ENCODE measurements at places on chromosomes 6 and 20.

DNA sequence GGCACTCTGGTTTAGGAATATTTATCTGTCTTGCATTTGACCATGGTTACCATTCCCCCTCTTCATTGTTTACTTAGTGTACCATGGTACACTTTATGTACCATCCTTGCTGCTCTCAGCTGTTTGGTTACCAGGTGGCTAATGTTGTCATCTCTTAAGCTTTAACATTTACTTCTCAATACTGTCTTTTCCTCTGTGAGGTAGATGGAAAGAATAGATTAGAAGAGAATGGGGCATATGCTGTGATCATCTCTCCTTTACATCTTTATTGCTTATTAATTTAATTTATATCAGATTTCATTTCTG, 109.2 kb downstream of the NCOA3 start:
- no peak for DNase-seq

- DNase-seq = no peak
These were observed 11.6 kb downstream of the TNFAIP3 start for GRCh38 chr6:137878486-137879285.

- no peak for DNase-seq
These were observed 92.5 kb downstream of the B3GAT2 start for GRCh38 chr6:70864401-70864800.

- DNase-seq = peak; percentile 28
These were observed 7.4 kb downstream of the SLC52A3 start for GRCh38 chr20:760751-761417.

DNA sequence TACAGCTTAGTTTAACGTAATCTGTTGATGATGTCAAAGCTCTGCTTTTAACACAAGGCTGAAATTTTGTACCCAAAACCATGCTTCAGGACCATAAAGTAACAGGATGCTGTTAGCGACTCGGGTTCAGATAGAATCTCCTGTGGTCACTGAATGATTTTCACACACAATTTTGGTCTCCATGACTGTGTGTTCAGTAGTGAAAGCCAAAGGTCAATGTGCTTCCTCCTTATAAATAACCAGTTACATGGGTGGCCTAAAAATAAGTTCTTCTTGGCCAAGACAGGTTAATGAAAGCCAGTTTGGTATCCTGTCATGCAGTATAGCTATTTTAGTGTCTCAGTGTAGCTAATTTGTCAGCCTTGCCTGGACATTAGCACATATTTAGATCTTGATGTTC, 19.1 kb upstream of the LOC128125822 start:
- no peak for DNase-seq

DNA sequence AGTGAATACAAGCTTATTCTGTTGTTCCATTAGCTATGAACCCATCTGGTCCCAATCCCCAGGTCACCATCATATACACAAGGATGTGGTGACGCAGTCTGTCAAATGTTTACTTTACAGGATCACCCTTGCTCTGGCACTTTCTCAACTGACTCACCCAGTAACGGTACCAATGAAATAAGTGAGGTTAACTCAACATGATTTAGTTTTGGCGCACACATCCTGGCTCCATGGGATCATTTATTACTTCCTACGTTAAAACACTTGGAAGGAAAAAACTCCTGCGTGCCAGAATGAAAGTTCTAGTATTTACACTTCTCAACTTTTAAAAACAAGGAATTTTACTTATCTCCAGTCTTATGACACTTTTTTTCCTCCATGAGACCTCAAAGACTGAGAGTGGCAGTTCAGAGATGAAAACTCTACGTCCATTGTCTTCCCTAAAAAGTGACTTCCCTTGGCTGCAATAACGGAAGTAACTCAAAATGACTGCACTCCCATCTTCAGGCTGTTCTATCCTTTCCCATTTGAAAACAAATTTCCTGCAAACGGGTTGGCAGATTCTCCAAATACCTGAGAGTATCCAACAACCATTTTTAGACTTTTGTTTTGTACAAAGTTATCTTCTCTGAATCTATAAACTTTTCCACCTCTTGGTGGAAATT, 15.9 kb downstream of the AGPAT4 start:
- peak; percentile 77 for DNase-seq

- no peak for DNase-seq
These were observed 20.3 kb downstream of the GTPBP2 start for GRCh38 chr6:43608807-43609206.

- peak; percentile 47 for DNase-seq
These were observed 33.2 kb downstream of the ANKS1A start for GRCh38 chr6:34922177-34922663.

- no peak for DNase-seq
These were observed 121.7 kb downstream of the BCAS1 start for GRCh38 chr20:53948383-53949318.

DNA sequence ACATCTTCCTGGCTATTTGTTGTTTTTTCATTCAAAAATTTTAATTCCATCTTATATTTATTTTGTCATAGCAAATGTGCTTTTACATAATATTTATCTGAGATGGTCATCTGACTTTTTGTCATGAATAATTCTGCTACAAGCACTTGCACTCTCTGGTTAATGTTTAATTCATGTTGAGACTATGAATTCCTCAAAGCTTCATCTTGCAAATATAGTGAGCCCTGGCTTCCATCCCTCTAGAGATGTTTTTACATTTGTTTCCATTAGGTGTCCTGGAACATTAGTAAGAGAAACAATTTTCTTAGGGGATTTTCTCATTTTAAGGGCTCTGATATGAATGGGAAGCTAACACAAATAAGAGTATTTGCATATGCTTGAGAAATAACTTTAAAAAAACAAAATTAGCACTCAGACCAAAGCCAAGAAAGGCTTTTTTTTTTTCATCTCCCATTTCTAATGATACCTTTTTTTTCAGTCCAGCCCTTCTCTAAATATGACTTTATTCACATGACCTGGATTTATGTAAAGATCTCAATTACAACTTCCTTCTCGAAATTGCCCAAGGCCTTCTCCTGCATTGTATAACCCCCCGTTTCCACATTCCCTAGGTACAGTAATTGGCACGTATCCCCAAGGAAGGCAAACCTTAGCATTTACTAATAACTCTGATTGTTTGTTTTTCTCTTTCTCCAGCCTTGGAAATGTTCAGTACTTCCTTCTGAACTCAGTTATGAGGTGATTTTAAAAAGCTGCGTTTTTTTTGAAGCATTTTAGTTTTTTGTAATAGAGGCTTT, 797.0 kb upstream of the GJE1 start:
- DNase-seq = no peak

- DNase-seq = no peak
These were observed 923 bp downstream of the GMDS start for GRCh38 chr6:2244261-2245102.

- no peak for DNase-seq
These were observed 370.1 kb downstream of the THBS2 start for GRCh38 chr6:168883410-168884049.

DNA sequence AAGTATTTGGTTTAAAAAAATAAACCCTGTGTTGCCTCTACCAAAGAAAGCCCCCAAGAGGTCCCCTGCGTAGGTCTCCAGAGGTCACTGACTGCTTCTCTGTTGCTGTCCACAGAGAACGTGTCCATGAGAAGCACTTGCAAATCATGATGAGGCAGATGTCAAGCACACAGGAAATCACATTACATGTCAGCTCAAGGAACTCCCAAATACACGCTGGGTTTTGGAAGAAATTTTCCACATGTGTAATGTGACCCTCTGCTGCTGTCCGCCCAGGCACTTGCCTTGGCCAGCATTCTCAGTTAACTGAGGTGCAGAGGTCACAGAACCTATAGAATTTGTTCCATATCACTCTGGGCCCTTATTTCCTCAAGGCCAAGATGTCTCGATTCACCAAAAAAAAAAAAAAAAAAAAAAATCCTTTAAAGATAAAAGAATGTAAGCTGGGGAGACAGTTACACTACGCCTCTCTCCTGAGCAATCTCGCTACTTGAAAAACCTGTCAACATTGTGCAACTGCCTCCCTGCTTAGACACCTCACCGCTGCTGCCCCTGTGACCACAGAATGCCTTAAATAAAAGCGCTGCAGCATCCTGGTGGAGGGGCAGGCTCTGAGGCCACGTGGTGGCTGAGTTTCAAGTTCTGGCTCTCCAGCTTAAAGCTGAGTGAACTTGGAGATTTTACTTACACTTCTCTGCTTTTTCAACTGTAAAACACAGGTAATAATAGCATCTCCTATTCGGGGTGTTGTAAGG, 42.3 kb downstream of the SLC22A23 start:
- no peak for DNase-seq

DNA sequence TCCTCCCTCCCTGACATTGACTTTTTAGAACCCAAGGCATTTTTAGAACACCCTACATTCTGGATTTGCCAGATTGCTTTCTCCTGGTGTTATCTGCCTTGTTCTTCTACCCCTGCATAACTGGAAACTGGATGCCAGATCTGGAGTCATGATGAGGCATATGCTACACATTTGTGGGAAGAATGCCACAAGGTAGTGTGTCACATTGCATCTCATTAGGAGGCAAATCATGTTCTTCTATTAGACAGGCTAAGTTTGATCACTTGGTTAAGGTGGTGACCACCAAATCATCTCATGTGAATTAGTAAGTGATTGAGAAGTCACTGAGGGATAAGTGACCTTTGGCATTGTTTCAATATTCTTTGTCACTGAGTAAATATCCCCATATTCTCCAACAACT, 12.9 kb upstream of the NKX2-2 start:
- DNase-seq = no peak

- no peak for DNase-seq
These were observed 131.7 kb downstream of the ARHGAP18 start for GRCh38 chr6:129578315-129578714.

- no peak for DNase-seq
These were observed 92.6 kb upstream of the PREP start for GRCh38 chr6:105495515-105495914.

DNA sequence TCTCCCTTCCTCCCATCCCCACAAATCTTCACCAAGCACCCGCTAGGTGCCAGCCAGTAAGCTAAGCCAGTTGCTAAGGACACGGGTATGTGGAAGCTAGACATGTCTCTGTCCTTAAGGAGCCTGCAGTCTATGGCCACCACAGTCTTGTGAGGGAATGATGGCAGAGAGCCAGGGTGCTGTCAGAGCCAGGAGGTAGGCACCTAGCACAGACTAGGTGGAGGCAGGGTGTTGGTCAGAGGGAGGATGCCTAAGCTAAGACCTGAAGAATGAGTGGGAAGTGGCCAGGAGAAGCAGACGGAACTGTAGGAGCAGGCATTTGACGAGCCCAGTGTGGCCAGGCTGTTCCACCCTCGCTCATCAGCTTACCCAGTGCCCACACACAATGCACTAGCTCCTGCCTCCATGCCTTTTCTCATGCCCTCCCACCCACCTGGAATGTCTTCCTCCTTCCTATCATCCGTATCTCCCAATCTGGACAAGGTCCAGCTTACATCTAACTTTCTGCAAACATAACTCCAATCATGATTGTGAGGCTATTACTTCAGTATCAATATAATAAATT, 125.6 kb downstream of the FOXC1 start:
- DNase-seq = no peak

GRCh38 chr6:18242062-18242851, 22.1 kb downstream of the DEK start:
- peak; percentile 87 for DNase-seq

DNA sequence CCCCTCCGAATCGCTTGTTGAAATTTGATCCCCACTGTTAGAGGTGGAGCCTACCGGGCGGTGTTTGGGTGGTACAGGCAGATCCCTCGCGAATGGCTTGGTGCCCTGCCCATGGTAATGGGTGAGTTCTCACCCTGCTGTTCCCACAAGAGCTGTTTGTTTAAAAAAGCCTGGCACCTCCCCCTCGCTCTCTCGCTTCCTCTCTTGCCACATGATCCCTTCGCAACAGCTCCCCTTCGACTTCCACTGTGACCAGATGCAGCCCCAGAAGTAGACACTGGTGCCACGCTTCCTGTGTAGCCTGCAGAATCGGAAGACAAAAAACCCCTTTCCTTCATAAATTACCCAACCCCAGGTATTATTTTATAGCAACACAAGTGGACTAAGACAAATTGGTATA, 292.2 kb upstream of the QKI start:
- DNase-seq = no peak

DNA sequence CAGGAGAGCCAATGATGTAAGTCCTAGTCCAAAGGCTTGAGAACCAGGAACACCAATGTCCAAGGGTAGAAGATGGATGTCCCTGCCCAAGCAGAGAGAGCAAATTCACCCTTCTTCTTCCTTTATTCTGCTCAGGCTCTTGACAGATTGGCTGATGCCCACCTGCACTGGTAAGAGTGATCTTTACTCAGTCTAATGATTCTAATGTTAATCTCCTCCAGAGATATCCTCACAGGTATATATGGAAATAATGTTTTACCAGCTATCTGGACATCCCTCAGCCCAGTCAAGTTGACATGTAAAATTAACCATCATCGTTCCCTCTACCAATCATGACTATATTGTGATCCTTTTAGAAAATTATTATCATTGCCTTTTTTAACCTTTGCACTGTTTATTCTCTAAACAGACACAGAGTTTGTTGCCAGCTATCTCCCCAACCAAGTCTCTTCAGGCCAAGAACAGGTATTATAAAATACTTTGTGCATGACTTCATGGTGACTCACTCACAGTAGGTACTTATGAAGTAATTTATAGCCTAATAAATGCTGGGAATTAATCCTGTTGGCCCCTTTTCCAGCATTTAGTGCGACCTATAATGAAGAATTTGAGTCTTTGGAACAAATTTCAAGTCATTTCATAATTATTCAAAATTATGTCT, 26.2 kb upstream of the TSHZ2 start:
- no peak for DNase-seq

DNA sequence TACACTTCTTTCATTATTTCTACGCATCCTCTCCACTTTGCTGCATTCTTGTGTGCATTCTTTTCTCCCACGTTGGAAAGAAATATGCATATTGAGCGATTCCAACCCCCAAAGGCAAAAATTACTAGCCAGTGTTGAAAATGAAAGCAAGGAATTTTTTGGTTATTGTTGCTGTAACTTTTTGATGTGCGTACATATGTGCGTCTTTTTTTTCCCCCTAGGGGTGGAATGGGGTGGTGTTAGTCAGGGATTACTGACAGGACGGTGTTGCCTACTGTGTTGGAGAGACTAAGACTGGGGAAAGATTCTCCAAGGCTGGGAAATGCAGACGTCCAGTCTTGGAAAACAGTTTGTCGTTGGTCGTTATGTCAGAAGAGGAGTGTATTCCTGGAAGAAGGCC, 44.2 kb upstream of the ESR1 start:
- no peak for DNase-seq

DNA sequence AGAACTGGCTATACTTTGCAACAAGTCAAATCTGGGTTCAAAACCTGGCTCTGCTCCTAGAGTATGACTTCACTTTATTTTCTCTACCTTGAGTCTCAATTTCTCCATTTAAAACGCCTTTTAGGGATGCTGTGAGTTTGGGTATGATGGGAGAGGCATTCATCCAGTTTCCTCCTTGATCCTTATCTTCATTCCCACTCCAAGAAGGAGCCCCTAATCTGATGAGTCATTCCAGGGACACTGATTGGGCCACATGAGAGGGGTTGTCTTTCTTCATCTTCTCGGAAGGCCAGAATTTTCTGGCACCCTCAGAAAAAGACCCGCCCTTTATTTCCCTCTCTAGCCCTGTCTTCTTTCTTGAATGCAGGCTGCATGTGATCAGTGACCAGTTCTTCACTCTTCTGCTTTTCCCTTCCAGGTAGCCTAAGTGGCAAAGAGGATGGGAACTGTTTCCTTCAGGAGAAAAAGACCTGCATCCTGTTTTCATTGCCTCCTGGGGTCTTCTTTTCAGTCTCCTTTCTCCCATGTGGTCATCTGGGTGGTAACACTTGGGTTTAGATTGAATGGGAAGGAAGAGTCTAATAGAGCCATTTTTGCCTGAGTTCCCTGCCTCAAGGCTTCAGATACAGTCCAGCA, 32.1 kb upstream of the PNRC1 start:
- no peak for DNase-seq

- DNase-seq = no peak
These were observed 195.6 kb downstream of the HDGFL1 start for GRCh38 chr6:22765015-22765414.

- DNase-seq = no peak
These were observed 25.9 kb downstream of the RNF217 start for GRCh38 chr6:124987999-124988591.
